ENCODE measurements at places on chromosomes 5 and 9.

DNA sequence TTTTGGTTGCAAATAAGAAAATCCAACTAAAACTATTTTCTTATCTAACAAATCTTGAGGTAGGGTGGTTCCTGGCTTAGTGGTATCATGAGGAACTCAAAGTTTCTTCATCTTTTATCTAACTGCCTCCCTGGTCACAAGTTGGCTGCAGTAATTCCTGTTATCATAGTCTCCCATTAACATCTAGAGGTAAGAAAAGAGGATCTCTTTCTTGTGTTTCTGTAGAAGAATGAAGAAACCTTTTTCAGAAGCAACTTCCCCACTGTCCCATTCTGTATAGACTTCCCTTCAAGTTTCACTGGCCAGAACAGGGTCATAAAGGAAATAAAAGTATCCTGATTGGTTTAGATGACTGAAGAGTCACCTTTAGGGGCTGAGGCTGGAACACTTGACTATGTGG, 81.8 kb upstream of the ELL2 start:
- no peak for DNase-seq

DNA sequence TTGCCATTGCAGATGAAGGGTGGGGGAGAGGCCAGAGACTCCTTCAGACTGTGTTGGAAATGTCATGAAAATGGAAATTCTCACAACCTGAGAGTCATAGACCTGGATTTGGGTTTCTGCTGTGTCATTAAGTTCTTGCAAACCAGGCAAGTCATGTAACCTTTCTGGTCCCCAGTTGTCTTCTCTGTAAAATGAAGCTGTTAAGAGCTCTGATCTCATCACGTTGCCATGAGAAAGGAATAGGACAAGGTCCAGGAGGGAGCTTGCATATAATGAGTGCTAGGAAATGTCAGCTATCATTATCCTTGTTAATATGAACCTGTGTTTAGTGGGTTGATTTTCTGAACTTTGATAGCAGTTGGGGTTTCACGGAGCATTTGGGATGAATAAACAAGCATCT, 59.1 kb downstream of the FGF1 start:
- DNase-seq, result no peak

- no peak for DNase-seq
Measured at GRCh38 chr5:140251527-140251973, 51.4 kb downstream of the PFDN1 start.

GRCh38 chr5:760363-761058, 24.0 kb downstream of the ZDHHC11B start:
- DNase-seq, result no peak

DNA sequence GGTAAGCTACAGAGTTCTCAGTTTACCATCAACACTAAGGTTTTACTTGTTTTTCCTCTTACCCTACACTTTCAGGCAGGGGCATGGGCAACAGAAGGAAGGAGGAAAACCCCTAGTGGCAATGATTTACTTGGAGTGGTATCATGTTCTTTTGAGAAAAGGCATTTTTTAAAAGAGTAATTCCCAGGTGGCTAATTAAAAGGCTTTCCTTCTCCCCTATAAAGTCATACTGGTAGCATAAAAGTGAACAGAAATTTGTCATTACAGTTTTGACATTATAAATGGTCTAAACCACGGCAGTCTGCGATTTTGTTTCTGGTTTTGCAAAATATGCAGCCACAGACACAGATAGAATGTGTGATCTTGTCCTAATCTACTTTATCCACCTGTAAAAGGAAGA, 30.9 kb upstream of the OR2K2 start:
- DNase-seq, result no peak

All from right kidney (tissue), 9 donors.